AG04450 (cell line): ENCODE measurements at places on chromosomes 11 and 22.

DNA sequence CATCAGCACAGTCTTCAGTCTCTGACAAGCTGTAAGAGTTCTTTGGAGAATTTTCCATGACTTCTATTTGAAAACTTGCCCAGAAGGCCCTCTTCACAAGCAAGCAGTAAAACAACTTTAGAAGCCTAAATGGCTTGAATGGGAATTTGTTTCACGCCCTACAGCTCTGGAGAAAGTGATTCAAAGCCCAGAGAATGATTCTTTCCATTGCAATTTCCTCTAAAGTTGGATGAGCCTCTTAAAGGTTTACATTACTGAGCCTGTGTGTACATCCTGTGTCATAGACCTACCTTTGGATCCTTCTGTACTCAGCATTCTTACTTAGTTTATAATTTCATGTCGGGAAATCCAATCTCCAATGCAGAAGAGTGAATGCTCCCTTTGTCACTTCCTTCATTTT, 6.8 kb upstream of the OR8B3 start:
- DNase-seq = no peak

- DNase-seq = no peak
Observed at GRCh38 chr11:97356144-97356543, 966.3 kb downstream of the JRKL start.

- DNase-seq = no peak
Observed at GRCh38 chr11:47376107-47376524, 2.2 kb downstream of the SPI1 start.

DNA sequence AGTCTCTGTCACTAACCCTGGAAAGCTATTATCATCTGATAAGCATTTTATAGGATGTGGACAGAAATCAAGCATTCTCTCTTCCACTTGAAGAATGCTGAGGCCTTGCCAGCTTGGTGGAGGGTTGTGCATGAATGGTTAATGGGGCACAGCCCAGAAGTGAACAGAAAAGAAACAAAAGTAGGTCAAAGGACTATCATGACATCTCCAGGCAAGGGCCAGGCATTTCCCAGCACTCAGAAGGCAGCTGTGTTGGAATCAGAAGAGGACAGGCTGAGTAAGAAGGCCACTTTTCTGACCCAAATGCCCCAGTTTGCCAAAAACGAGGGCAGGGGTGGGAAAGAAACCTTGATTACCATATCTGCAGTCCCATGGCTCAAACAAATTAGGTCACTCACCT, 12.4 kb downstream of the TENM4 start:
- DNase-seq = no peak

- DNase-seq = no peak
Observed at GRCh38 chr11:62707277-62707861, at the start of the genes BSCL2 and GNG3. BSCL2 (minus strand) TSS chr11:62707424; CDS start chr11:62707195, 229 bp downstream. GNG3 (plus strand) TSS chr11:62707676; CDS start chr11:62708296, 620 bp downstream.

- no peak for DNase-seq
Observed at GRCh38 chr11:133545199-133545803, 13.0 kb upstream of the OPCML start.
